GM20000 (cell line): ENCODE measurements at places on chromosomes 13 and 19.

DNA sequence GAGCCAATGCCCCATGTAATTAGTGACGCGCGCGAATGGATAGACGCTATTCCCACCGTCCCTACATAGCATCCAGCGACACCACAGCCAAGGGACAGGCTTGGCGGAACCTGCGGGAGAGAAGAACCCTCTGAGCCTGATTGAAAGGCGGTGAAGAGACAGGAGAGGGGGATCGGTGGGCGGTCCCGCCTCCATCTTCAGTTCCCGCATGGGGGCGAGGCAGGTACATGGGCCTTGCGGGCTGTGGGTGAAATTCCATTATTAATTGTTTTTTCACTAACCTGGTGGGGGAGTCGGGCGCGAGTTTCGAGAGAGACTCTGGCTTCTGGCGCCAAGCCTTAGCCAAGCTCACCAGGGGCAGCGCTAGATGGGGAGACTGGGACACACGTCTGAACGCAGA, 8.4 kb upstream of the TEX101 start:
- no peak for DNase-seq

- no peak for DNase-seq
Observed at GRCh38 chr13:96728463-96728862, 265.8 kb downstream of the OXGR1 start.

- no peak for DNase-seq
Observed at GRCh38 chr19:30785458-30786137, 413.4 kb downstream of the ZNF536 start.

DNA sequence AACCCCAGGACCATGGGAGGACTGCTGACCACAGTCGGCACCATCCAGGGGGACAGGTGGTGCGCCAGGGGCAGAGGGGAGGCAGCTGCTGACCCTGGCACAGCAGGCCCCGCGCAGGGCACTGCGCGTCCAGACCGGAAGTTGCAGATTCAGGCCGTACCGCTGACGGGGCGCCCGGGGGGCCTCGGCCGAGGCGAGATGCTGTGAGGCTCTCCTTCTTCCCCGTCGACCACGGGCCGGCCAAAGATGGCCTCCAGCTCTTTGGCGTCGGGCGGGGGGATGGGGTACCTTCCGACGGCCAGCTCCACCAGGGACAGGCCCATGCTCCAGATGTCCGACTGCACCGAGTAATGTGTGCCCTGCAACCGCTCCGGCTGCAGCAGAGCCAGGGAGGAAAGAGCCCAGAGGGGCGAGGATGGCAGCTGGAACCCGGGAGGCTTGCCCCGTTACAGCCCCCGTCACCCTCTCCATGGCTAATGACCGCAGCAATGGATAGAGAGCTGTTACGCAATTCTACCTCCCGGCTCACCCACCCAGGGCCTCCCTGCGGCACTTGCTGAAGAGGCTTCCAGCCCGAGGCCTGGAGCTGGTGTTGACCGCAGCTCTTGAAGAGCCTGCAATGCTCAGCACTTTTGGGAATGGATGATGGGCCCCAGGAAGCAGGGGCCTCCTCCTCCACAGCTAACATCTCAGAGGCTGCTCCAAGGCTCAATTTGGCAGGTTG, 24.7 kb downstream of the MAP2K2 start:
- DNase-seq = no peak

GRCh38 chr19:3062165-3063105, at the start of gene TLE5:
TLE5 (minus strand) TSS chr19:3062495; CDS start chr19:3062200, 295 bp downstream.
- DNase-seq = peak; percentile 95

DNA sequence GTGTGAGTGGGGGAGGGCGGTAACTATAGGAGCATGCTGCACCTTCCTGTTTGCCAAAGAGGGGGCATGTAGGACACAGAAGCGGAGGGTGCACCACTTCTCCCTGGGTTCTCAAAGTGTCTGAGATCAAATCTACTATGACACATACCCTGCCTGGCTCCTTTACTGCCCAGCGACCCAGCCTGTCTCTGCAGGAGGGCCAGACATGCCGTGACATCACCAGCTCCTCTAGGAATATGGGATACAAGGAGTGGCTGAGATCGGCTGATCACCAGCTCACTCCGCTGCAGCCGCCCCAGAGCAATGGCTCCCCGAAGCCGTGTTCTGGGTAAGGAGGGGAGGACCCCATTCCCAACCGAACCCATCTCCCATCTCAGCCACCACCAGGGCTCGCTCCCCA, 16.4 kb upstream of the IGFL1 start:
- no peak for DNase-seq

DNA sequence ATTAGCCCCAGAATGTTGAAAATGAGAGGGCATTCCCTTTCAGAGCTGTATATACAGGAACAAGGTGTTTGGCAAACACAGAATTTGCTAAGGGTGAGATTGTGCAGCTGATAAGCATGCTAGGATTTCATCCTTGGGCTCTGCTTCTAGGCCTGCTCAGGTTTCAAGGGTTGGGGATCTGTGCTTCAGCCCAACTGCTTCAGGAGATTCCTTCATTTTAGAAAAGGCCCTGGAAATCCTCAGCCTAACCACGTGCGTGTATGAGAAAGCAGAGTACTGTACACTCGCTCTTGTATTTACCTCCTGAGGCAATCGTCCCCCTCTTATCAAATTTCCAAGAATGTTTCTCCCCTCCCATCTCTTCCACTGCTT, 291.6 kb upstream of the ARGLU1 start:
- no peak for DNase-seq

DNA sequence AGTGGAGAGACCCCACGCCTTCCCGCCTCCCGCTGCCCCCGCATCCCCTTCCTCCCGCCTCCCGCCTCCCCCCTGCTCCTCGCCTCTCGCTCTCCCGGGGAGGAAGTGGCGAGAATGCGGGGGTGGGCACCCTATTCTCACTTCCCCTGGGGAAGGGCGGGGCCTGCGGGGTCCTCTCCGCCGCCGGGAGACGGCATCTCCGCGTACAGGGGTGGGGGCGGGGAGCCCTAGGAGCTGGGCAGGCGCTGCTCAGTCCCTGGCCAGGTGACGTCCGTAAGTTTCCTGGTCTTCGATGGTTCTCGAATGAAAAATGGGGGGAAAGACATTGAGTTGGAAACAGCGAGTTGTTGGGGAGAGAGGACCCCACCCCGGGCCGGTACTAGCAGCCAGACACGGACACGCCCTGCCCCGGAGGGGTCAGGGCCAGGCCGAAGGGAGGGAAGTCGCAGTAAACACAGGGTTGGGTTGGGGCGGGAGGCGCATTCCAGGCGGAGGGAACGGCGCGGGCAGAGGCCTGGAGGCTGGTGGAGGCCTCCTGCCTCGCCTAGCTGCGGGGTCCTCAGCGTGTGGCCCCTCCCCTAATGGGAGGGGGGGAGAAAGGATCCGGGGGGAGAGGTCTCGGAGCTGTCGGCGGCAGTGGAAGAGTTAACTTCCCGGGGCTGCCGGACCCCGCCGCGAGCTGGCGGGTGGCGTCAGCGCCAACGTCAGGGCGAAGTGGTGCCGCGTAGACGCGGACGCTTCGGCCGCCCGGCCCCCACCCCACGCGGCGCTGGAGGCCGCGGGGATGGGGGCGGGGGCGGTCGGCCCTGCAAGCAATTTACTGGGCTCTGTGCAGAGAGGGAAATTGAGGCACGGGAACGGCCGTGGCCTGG, 10.4 kb upstream of the JUND start:
- DNase-seq = peak; percentile 95
